Fibroblast of the aortic adventitia (primary cell): ENCODE measurements at places on chromosomes 6 and 20. TPM values are rescaled to one million over a fixed set of nuclear protein-coding genes. Genes with fewer than 3 reads are reported as not detected.

Gene CMTR1
- 30.7 and 49.9 TPM in 2 replicates for total RNA-seq

DNA sequence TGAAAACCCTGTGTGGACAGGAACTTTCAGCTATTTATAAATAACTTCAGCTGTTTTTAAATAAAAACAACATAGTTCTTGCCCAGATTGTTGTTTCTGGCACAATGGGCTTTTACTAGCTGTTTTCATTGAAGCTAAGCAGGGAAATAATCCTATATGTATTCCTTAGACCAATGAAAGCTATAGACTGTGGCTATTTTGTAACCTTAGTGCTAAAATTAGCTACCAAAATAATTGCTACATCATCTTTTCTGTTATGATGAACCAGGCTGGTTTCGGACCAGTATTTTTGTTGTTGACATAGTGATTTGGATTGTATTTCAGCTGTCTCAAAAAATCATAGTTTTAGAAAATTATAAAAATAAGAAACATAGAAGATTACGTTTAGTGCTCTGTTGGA is 13.7 kb downstream of the PHF3 start:
- no peak for DNase-seq

- no peak for DNase-seq
These were observed 244.3 kb downstream of the PTPRT start for GRCh38 chr20:42945234-42945994.

GRCh38 chr20:62925076-62925419 is 1.3 kb downstream of the DIDO1 start:
- DNase-seq = no peak

Gene TRIM31
- total RNA-seq = not detected in 2 replicates

Gene TMEM181
- 24.1 and 36.2 TPM in 2 replicates for total RNA-seq

DNA sequence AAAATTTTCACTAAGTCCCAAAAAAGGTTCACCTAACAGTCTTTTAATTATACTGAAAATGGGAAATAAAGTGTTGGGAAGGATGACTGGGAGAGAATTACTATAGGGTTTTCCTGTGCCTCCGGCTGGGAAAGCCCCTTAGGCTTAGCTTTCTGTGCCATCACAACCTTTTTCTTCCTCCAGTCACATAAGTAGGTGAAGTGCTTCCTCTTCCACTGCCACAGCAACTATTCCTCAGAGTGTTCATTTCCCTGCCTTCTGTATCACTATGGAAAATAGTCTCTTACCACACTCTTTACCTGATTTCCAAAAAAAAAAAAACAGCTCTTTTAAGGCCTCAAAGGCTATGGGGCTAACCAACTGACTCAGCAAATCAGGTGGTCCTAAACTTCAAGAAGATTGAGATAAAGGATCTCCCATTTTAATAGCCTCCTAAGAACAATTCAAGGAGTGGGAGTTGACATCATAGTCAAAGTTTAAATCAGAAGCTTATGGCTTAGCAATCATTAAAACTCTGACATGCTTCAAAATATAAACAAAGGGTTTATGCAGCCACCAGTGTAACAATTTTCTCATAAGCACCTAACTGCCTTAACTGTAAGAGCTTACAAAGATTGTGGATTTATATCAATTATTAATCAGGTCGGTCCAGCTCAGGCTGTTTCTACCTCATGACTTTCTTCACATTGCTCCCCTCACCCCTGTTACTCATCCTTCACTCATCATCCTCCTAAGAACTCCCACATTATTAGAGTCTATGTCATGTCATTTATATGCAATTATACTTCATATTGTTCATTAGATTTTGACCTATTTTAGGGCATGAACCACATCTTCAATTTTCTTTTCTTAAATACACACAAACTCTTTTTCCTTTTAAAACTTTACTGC is 95.3 kb downstream of the RNGTT start:
- DNase-seq = peak; percentile 24
